ENCODE measurements at places on chromosomes 7 and 10. TPM values are rescaled to one million over a fixed set of nuclear protein-coding genes. Genes with fewer than 3 reads are reported as not detected.

The ARPC1B gene
- 221 TPM for polyA plus RNA-seq

GRCh38 chr7:158110661-158111048 lies 477.0 kb downstream of the PTPRN2 start:
- DNase-seq: no peak

GRCh38 chr7:34653787-34654186 lies 4.2 kb upstream of the NPSR1 start:
- no peak for DNase-seq

GRCh38 chr7:43511029-43511428 lies 71.9 kb upstream of the STK17A start:
- no peak for DNase-seq

The NKX1-2 gene
- polyA plus RNA-seq: not detected

DNA sequence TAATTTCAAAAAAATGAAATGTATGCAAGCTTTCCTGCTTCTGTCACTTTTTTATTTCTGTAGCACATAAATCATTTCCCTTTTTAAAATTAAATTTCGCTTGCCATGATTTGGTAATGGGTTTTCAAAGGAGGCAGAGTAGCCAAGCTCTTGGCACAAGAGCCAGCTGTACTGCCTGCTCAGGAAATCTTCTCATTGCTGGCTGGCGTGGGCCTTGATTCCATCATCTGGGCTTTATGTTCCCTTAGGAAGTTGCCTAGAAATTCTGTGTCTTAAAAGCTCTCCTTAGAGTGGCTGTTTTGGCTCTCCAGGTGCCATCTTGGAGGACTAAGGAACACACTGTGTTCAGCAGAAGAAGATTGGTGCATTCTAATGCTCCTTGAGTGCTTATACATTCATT lies 107.4 kb downstream of the ARID5B start:
- DNase-seq: no peak

The BHLHA15 gene
- 4.0 TPM for polyA plus RNA-seq

GRCh38 chr7:1966631-1967200 lies 266.0 kb downstream of the MAD1L1 start:
- DNase-seq: no peak

The GOLGA7B gene
- polyA plus RNA-seq: 1.2 TPM

The SLIT1 gene
- polyA plus RNA-seq: 0.41 TPM

The ASB10 gene
- polyA plus RNA-seq: not detected

DNA sequence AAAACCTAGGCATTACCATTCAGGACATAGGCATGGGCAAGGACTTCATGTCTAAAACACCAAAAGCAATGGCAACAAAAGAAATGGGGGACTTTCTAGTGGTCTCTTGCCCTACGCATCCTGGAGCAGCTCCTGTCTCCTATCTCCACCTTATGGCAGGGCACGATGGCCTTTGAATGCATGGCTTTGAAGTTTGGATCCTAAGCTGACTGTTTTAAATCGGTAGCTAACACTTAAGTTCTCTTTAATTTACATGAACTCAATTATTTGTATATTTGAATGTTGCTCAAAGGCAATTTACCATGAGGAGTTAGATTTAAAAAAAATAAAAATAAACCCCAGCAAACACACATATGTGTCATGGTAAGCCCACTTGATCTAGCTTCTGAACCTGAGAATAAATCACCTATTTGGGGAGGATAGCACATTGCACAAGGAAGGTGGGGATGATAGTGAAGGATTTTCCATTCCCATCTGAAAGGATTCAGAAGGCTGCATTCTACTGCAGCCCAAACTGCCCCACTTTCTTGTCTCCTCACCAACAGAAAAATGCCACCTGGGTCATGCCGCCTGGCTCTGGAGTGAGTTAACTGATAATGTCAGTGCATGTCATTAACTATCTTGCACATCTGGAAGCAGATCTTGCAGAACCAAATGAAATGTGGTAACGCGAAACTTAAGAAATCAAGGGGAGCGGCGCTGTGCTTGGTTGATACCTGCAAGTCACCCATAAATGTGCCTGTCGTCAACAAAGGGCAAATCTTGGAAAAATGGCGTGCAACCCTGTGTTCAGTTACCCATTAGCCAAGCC lies 12.4 kb downstream of the KLF6 start:
- no peak for DNase-seq

The CALHM1 gene
- polyA plus RNA-seq: not detected
